ENCODE measurements at places on chromosomes 16 and 17. TPM values are rescaled to one million over a fixed set of nuclear protein-coding genes. Genes with fewer than 3 reads are reported as not detected.

GRCh38 chr17:57806167-57806830 lies 43.5 kb downstream of the MRPS23 start:
- no peak for DNase-seq

ITGA2B gene
- 7.1 TPM for total RNA-seq

PPP1R27 gene
- 0.81 TPM for total RNA-seq

ABCC11 gene
- total RNA-seq: not detected
